ENCODE measurements at places on chromosomes 12 and 14.

- no peak for DNase-seq
Measured at GRCh38 chr12:120767071-120768024, 41.7 kb downstream of the ACADS start.

DNA sequence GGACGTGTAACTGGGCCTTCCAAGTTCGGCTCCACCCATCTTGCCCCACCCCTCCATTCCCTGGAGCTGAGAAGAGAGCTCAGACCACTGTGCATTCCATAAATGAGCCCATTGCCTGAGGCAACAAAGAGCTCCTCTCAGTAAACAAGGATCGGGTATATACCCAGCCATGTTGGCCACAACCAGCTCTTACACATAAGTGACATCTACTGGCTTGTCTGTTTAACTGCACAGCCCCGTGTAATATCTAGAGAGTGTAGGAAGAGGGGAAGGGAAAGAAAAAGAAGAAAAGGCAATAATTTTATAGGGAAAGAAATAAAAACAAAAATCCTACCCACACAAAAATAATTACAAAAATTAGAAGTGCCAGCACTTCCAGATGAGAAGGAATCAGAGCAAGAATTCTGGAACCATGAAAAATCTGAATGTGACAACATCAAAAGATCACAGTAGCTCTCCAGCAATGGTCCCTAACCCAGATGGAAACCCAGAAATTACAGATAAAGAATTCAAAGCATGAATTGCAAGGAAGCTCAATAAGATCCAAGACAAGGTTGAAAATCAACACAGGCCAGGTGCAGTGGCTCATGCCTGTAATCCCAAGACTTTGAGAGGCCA is 308.1 kb downstream of the RPAP3 start:
- peak; percentile 3 for DNase-seq

DNA sequence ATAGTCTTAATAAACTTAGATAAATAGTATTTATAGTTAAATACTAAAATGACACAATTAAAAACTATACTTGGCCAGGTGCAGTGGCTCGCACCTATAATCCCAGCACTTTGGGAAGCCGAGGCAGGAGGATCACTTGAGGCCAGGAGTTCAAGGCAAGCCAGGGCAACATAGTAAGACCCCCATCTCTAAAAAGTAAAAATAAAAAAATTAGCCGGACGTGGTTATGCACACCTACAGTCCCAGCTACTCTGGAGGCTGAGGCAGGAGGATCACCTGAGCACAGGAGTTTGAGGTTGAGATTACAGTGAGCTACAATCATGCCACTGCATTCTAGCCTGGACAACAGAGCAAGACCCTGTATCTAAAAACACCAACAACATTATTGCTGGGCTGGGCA is 16.0 kb downstream of the CINP start:
- no peak for DNase-seq

DNA sequence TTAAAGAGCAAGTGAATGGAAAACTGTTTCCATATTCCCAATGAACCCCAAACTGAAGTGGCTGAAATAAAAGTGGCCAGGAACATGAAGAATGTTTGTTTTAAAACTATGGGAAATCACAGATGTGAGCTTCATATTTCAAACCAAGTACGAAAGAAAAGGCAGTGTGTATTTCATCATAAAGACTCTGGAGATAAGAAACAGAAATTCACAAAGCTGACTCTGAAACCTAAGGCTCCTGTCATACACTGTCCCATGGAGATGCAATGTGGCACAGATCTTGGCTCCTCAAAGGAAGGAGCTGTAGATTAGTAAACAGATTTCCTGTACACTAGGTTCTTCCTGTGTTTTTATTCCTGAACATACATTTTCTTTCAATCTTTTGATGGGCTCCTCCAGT is 304.4 kb downstream of the MED13L start:
- no peak for DNase-seq

DNA sequence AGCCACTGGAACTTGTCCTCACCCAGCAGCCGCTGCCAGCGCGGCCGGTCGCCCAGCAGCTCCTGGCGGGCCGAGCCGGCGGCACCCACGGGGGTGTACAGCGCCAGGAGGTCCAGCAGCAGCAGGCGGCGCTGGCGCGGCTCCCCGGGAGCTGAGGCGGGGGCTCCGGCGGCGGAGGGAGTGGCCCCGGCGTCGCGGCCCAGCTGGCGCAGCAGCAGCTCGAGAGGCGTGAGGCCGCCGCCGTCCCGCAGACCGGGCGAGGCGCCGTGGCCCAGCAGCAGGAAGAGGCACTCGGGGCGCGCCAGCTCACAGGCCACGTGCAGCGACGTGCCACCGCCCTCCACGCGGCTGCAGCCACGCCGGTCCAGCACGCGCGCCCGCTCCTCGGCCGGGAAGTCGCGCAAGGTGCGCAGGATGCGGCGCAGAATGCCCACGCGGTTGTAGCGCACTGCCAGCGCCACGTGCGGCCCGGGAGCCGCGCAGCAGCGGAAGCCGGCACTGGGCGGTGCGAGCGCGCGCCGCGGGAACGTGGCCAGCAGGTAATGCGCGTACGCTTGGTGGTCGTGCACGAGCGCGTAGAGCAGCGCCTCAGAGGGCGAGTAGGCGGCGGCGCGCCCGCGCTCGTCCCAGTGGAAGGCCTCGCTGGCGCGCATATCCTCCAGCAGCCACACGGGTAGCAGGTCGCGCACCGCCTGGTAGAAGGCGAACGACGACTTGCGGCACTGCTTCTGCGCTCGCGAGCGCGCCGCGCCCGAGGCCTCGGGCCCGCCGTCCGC is 2.3 kb downstream of the ANKRD9 start:
- DNase-seq = no peak

DNA sequence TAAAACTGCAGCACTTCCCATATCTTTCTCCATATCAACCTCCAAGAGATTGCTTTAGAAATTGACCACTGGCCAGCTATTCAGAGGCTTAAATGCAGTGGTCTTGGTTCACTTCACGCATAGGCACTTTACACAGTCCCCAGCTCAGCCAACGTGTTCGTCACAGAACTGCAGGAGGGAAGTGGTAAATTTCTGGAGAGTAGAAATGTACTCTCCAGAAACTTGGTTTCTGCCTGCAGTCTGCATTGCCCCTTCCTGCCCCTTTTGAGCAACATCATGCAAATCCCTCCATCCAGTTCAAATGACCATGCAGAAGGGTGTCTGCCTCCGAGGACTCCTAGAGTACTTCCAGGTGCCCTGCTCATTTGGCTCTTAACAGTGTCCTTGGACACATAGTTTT is 42.7 kb upstream of the NEDD1 start:
- DNase-seq = no peak

DNA sequence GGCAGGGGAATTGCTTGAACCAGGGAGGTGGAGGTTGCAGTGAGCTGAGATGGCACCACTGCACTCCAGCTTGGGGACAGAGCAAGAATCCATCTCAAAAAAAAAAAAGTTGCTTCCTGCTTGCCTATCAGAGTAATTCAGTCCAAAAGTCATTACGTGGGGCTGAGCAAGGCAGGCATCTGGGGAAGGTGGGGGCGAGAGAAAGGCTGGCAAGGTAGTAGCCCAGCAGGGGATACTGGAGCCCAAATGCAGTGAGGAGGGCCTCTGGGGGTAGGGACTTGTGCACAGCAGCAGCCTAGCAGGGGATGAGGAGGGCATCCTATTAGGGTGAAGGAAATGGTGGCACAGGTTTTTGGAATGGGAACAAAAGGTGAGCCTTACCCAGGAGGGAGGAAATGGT is 7.1 kb downstream of the ETFRF1 start:
- no peak for DNase-seq

DNA sequence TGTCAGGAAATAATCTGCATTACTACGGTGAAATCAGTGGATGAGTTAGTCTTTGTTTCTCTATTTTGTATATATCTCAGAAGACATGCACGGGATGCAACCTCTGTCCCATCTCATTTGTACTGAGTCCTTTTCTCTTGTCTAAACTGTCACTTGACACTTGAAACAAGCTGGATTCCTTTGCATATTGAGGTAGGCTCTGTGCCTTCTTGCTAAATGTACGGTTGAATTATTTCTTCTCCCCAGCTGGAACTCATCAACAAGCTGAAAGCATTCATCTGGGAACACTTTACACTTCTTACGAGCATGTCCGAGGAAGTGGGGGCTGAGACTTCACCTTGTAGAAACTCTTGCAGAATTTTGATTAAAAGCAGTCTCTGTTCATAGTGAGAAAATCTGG is 119.5 kb downstream of the VEZT start:
- no peak for DNase-seq

DNA sequence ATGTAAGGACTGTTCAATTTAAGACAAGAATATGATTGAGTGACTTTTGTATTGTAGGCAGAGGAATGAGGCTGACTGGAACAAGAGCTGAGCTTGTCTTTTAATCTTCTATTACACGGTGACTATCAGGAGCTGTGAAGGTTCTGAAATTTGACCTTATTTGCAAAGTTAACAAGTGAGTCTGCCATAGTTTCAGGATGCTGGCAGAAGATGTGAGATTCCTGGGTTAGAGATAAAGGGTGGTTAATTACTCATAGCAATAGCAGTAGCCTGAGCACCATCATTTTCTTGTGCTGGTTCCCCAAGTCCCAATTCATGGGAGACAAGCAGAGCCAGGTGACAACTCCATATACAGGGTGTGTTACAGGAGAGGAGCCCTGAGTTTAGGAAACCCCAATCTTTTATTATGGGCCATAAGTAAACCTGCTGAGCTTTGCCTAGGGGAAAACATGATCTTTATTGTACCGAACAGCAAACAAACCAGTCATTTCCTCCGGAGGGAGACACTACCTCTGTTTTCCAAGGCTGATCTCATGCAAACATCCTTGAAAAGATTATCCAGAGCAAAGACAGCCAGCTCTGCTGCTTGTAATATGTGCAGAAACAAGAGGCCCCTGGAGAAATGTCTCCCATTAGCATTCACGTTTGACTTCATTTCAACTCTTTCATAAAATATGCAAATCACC is 51.7 kb upstream of the DDX11 start:
- DNase-seq = no peak

DNA sequence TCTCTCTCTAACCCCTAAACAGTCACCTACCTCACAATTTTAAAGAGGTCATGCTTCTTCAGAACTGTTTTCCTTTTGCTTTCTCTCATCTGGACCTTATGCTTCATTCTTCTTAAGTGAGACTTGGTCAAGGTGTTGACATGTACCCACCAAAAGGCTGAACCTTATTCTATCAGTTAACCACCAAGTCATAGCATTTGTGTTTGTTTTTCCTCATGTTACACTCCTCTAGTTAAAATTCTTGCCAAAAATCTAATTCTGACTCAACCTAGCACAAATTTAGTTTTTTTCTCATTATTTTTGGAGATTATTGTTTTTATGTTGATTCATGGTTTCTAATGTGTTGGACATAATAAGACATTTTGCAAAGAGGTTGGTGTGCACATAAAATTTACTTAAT is 578.6 kb downstream of the SLC16A7 start:
- no peak for DNase-seq

GRCh38 chr12:69001251-69001650 is 68.3 kb upstream of the CPM start:
- no peak for DNase-seq

GRCh38 chr12:11785712-11786111 is 136.2 kb downstream of the ETV6 start:
- DNase-seq = no peak

GRCh38 chr12:10716704-10717315 is 6.3 kb downstream of the YBX3 start:
- DNase-seq = no peak

- no peak for DNase-seq
Measured at GRCh38 chr12:24864796-24865125, 84.1 kb downstream of the BCAT1 start.

DNA sequence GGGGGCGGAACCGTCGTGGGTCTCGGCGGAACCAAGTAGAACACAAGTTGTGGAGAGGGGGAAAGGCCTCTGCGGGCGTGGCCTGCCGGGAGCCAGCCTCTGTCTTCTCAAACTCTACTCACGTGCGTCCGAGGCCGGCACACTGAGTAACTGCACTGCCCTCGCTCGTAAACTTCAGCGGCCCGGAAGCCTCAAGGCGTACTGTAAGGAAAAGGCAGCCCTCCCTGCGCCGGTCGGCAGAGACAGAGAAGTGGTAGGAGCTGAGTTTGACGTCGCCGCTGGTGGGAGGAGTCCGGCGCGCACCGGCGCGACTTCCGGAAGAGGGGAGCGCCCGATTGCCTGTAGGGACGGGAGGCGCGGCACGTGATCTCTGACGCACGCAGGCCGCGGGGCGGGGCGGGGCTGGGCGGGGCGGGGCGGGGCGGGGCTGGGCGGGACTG is at the start of gene FBXO33:
TSS of gene FBXO33 (minus strand) at position 255 of the 440 bp plus-strand sequence. CDS start 271 bp downstream, outside the sequence.
- DNase-seq = peak; percentile 98

DNA sequence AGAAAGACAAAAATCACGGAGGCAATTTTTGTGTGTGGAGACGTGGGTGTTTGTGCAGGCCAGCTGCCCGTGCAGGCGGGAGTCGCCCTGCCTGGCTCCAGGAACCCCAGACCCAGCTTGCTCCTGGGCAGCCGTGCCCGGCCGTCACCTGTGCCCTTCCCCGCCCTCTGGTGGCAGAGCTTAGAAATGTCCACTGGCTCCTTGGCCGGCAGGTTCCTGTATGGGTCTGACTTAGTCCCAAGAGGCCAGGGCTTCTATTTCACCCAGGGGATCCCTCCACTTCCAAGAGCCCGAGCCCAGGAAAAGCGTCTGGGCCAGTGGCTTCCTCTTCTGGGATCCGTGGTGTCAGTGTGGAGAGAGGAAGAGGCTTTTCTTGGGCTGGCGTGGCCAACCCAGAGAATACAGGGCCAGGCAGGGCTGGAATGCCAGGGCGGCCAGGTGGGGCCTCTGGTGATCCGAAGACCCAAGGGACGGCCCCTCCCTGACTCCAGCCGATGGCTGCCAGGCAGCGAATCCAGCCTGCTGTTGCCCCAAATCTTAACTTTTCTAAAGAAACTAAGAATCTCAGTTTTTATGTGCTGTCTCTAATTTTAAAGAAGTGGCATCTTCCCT is 120.9 kb downstream of the TMEM132C start:
- peak; percentile 87 for DNase-seq

DNA sequence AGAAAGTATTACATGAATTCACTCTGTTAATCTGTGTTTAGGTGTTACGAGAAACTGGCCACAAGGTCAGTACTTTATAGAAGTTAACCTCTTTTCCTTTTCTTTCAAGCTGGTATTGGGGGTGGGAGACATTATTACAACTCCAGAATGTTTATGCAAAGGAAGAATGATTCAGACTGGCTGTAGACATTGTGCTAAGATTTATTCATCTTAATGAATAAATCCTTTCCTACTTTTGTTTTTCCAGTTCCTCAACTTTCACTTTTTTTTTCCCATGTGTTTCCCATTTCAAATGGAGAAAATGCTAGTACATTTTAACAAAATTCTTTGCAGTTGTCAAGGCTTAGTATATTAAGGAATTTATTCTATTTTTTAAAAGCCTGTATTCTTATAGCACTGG is 1.3 kb downstream of the OTOGL start:
- DNase-seq = no peak

- no peak for DNase-seq
Measured at GRCh38 chr12:65122703-65123102, 1.6 kb upstream of the WIF1 start.
